ENCODE measurements at places on chromosomes 1 and 21.
A peak's percentile ranks its signal among the peaks of the same experiment; 100 is the strongest.

- no peak for DNase-seq
These were observed 13.7 kb upstream of the EPS8L3 start for GRCh38 chr1:109777436-109777835.

GRCh38 chr1:192529031-192529755 is 46.4 kb upstream of the RGS1 start:
- no peak for DNase-seq

DNA sequence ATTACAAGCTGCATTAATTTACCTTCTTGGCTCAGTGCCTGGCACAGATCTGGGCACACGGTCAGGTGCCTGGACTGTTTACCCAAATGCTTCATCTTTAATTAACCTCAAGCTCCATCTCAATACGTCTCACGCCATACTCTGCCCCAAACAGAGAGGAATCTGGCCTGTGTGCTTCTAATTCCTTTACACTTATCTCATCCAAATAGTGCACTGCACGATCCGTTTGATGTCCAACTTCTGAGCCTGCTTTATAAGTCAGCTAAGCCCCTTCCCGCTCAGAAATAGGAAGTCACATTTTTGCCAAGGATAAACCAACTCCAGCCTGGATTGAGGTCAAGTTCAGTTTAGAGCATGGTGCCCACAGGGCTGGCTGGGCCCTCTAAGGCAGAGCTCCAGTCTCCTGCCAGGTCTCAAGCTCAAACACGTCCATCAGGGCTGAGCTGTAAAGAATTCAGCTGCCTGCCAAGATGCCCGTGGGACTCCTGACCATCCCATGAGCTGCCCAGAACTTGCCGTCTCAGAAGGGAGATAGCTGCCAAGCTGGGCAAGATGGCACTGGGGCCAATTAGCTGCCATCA is 233.5 kb downstream of the TRABD2B start:
- no peak for DNase-seq

DNA sequence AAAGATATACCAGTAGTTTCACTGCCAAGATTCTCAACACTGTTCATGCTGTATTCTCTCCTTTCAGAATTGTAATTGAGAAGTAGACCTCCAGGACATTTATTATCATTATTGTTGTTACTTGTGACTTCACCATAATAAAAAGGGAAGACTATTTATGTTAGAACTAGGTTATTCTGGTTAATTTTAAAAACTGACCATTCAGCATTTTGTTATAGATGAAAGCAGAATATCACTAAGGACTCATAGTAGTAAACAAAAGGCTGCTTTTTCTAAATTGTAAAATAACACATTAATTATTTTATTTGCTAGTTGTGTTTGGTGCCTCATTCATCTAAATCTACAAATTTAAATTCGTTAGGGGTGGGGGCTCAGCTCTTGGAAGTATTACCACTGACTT is 210.4 kb downstream of the PATJ start:
- DNase-seq: no peak

GRCh38 chr1:184701816-184702215 is 52.8 kb downstream of the EDEM3 start:
- no peak for DNase-seq

- DNase-seq: no peak
These were observed 228.2 kb downstream of the PCP4 start for GRCh38 chr21:40095477-40095876.

- DNase-seq: peak; percentile 42
These were observed 179.0 kb downstream of the ADSS2 start for GRCh38 chr1:244272471-244273261.

GRCh38 chr1:225442123-225442505 is 14.3 kb upstream of the LBR start:
- no peak for DNase-seq

All from naive thymus-derived CD4-positive, alpha-beta T cell (primary cell).